Suppressor macrophage treated with lipopolysaccharide for 4 hours (primary cell): ENCODE measurements at places on chromosomes 12 and 14.

GRCh38 chr14:28294834-28295440 lies 471.6 kb upstream of the FOXG1 start:
- peak; percentile 6 for DNase-seq

DNA sequence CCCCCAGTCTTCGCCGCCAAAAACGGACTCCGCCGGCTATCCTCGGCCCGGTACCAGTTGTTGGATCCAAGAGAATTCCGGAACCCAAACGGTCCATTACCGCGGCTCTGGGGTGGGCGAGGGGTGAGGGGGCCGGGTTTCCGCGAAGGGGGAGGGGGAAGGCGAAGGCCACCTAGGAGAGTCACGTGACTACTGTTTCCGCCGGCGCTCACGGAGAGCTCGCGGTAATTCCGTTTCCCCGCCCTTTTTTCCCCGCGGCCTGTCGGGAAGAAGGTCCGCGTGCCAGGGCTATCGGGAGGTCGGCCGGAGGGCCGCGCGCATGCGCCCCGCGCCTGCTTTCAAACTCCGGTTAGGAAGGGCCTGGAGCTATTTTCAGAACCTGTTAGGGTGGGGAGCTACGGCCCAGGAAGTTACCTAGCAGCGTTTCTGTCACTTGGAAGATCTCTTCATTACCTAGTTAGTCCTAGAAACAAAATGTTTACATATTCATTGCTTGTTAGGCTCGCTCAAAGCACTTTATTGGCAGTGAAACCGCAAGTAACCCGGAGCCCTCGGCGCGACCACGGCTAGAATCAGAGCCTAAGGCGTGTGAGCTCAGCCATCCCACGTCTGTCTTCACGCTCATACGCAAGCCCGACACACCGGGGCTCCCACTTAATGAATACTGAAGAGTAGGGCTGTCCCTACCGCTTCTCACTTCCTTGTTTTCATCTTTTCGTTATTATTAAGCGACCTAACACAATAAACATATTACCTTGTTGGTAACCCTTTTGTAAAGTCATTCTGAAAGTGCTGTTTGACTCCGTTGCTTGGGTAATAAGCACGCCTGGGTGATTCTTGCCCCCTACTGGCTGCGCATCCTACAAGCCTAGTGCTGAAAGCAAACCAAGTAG lies 624 bp upstream of the SBNO1 start:
- DNase-seq: peak; percentile 99

GRCh38 chr12:121318121-121318520 lies 21.6 kb upstream of the CAMKK2 start:
- no peak for DNase-seq

- no peak for DNase-seq
These were observed 43.8 kb upstream of the KTN1 start for GRCh38 chr14:55536204-55536708.

DNA sequence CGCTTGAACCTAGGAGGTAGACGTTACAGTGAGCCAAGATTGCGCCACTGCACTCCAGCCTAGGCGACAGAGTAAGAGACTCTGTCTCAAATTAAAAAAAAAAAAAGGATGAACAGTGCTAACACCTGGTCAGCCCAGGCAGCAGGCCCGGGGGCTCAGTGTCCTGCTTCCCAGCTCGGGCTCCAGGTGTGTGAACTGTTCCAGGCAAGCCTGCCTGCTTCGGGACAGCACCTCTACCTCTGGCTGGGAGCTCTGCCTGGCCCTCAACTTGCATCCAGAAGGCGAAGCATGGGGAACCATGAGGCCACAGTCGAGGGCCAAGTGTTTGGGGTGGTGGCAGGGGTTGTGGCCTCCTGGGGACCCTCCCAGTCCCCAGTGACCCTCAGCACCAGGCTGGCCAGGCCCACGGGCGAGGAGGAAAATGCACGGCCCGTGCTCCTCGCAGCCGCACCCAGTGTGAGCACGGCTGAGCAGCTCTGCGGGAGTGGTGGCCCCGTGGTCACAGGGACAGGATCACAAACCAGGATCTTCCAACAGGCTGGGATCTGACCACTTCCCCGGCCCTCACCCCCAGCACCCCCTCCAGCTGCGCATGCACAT lies 15.5 kb downstream of the CDCA4 start:
- DNase-seq: no peak

DNA sequence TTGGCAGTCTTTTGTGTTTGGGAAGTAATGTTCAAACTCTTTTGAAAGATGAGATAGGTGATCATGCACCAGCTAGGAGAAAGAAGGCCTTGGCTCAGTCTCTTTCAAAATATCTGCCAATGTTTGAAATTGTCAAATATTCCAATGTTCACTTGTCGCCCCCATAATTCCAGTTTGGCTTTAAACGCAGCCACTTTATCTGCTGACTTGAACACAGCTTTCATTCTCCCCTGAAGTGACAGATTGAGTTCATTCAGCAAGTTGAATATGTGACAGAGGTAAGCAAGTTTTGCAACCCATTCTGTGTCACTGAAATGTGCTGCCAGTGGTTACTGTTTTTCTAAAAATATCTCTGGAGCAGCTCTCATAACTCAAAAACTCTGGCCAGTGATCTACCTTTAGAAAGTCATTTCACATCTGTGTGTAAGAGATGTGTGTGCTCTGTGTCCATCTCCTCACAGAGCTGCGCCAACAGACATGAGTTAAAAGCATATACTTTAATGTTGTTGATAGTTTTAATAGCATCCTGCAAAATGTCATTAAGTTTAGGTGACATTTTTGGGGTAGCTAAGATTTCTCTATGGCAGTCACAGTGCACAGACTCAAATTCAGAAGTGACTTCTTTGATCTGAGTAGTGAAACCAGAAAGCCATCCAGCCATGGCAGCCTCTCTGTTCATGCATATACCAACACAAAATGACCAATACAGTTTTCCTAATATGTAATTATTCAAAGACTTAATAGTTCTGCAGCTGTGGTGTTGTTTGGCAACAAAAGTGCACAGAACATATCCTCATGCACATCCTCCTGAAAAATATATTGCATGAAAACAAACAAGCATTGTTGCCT lies 614.3 kb upstream of the MIS18BP1 start:
- DNase-seq: no peak

- no peak for DNase-seq
These were observed 323.3 kb downstream of the TMEM117 start for GRCh38 chr12:44159216-44159615.

DNA sequence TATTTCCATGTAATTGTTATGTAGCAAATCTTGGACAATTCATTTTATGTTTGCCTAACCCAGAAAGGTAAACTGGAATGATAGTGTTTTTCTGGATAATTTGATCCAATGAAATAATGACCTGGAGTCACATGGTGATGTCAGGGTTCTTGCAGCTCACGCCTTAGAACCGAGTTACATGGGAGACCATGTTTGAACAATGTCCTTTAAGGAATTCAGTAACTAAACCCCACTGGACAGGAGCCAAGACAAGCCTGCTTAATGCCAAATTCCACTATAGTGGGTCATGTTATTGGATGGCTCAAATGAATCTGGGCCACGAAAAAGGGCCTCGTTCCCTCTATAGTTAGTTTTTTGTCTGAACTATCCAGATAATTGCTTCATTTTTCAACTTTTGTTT lies 255.8 kb upstream of the HMGA2 start:
- no peak for DNase-seq

DNA sequence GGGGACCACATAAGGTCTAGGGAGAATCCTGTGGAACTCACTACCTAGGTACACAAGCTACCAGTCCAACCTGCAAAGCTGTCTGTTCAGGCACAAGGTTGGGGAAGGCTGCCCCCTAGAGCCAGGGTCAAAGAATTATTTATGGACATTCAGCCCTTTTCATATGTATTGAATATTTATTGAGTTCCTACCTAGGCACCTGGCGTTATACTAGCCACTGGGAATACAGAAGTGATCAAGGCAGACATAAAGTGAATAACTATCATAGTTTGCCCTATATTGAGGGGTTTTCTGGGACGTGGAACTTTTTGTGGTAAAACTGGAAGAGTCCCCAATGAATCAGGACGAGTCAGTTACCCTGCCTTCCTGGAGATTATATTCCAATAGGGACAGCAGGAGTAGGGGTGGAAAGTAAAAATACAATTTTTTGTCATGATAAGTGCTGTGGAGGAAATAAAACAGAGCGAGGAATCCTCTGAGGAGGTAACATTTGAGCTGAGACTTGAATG lies 5.8 kb upstream of the SLC48A1 start:
- peak; percentile 59 for DNase-seq

DNA sequence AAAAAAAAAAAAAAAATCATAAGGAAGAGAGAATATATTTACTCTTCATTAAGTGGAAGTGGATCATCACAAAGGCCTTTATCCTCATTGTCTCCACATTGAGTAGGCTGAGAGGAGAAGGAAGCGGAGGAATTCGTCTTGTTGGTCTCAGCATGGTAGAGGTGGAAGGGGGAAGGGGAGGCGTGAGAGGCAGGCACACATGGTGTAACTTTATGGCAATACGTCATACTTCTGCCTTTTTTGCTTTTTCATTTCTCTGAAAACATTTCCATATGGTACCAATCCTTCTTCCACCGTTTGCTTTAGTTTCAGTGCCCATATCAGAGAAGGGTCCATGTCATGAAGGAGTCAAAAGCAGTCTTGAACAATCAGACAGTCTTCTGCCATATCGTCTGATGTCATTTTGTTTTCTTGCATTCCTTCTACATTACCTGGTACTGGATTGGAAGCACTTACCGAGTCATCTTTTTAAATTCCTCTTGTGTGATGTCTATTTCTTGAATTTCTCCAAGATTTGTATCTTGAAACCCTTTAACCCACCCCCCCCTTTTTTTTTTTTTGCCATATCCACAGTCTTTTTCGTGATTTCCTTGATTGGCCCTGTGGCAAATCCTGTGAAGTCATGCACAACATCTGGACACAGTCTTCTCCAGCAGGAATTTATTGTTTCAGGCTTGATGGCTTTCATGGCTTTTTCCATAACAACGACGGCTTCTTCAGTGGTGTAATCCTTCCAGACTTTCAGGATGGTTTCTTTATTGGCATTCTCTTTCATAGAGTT lies 8.9 kb downstream of the FUT8 start:
- no peak for DNase-seq

DNA sequence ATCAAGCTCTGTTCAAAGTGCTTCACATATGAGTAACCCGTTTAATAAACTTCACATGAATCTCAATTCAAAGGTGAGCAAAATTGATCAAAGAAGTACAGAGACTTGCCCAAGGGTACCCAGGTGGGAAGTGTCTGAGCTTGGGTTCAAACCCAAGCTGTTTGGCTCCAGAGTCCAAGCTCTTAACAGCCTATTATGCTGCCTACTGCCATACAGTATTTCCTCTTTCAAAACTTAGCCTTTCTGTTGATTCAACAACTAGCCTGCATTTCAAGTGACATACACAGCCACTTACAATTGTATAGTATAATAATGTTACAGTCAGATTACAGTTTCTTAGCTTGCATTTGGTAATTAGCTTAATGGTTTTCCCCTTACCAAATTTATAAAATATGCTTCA lies 29.7 kb downstream of the FRMD6 start:
- no peak for DNase-seq

- no peak for DNase-seq
These were observed 58.9 kb downstream of the NCOR2 start for GRCh38 chr12:124508381-124509079.

- no peak for DNase-seq
These were observed 285.1 kb upstream of the NOS1 start for GRCh38 chr12:117646520-117646919.

GRCh38 chr12:117027251-117028086 lies 71.7 kb downstream of the TESC start:
- DNase-seq: no peak

DNA sequence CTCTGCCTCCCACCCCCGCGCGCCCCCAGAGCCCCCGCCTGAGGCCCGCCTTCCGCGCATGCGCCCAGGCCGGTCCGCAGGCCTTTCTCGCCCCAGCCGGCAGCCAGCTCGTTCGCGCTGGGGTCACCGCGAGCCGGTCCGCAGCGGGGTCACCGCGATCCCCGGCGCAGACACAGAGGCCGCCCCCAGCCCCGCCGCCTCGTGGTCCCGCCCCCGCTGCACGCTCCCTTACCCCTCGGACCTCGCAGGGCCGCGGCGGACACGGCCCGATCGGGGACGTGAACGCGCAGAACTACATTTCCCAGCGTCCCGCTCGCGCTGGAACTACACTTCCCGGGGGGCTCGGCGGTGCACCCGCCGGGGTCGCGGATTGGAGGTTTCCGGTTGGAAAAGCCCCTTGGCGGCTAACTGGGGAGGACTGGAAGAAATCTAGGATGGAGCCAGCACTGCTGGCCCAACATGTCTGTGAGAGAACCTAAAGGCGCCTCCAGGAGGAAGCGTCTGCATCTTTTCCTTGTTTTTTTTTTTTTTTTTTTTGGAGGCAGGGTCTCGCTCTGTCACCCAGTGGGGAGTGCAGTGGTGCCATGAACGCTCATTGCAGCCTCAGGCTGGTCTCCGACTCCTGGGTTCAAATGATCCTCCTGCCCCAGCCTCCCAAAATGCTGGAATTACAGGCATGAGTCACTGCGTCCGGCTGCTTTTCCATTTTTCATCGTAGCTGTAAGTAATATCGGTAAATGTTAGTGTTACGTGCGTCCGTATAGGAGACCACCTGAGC lies at the start of gene ZNF605:
TSS of gene ZNF605 (minus strand) at position 296 of the 778 bp plus-strand sequence. CDS start 10,671 bp downstream, outside the sequence.
- DNase-seq: peak; percentile 89

- DNase-seq: no peak
These were observed 118.3 kb downstream of the CCER1 start for GRCh38 chr12:90836689-90837088.

DNA sequence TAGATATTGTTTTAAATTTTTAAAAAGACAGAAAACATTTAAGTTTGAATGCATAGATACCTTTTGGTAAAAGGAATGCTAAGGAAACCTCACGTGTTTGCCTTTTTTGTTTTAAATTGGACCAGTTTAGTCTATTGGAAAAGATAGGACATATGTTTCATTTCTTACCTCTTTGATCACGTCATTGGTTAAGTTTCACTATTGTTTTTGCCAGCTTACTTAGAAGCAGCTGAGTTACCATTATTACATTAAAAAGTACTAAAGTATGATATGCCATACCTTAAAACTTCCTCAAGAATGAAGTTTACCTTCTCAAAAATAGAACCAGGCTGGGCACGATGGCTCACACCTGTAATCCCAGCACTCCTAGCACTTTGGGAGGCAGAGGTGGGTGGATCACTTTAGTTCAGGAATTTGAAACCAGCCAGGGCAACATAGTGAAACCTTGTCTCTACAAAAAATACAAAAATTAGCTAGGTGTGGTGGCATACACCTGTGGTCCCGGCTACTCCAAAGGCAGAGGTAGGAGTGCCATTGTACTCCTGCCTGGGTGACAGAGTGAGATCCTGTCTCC lies 54.4 kb downstream of the SRGAP1 start:
- no peak for DNase-seq

GRCh38 chr12:130227641-130228040 lies 65.4 kb downstream of the FZD10 start:
- no peak for DNase-seq
